Naive thymus-derived CD8-positive, alpha-beta T cell (primary cell): ENCODE measurements at places on chromosomes 11 and 22.

- DNase-seq, result peak; percentile 24
These were observed 431 bp downstream of the SLC37A2 start for GRCh38 chr11:125063429-125064043.

DNA sequence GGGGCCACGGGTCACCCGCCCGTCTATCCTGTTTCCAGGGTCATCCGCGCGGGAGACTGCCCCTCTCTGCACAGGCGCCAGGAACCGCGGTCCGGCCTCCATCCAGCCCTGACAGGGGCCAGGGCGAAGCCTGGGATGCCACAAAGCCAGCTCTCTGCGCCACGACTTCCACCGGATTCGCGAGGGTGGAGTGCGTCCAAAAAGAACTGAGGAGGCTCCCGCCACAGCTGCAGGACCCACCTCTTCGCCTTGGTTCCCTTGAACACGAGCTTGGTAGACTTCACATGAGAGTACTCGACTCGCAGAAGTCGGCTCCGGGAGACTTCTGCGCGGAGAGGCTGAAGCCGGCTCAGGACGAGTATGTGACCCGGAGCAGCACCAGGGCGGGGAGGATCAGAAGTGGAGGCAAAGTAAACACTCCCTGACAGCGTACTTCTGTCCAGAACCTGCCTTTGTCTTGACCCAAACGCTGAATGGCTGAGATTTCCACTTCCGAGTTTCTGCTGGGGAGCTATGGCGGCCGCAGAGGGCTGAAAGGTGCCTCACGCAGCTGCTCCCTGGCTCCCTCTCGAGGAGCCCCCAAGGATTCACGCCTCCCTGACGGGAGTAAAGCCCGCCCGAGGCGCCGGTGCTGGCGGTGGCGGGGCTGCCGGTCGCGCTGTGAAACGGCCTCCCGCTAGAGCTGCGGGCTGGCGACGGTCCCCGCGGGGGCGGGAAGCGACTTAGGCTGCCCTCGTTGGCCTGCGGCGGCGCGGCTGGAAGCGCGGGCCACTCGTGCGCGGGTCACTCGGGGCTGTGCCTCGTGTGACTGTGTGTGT, 4566.7 kb upstream of the OR11H1 start:
- no peak for DNase-seq

DNA sequence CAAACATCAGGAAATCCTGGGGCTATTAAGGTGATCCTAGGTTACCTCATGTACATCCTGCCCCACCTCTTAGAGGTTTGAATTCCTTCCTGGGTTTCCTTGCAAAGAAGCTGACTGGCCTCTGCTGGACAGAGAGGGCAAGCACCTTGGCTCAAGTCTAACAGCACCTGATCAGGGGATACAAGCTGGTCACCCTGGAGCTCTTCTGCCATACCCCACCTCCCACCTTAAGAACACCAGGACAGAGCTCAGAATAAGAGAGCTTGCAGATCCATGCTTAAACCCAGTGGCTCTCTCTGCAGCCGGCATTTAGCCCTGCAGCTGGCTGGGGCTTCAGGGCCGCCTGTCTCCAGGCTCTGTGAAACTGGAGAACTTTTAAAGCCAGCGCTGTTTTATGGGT, 386.6 kb upstream of the NARS2 start:
- DNase-seq, result no peak

DNA sequence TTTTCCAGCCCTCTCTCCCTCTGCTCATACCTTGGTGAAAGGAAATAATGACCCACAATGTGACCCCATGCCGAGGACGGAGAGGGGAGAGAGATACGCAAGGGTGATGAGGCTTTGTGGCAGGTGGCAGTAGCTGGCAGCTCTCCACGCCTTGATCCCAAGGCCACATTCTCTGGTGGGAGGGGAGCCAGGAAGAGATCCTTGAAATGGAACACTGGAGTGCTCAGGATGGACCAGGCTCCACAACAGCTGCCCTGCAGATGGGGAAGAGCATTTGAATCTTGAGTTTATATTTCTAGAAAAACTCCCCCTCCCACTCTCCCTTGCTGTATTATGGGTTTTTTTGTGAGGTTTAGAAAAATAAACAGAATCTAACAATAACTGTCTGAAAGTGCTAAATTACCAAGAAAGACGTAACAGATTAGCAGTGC, 61.6 kb upstream of the CDON start:
- DNase-seq, result no peak

DNA sequence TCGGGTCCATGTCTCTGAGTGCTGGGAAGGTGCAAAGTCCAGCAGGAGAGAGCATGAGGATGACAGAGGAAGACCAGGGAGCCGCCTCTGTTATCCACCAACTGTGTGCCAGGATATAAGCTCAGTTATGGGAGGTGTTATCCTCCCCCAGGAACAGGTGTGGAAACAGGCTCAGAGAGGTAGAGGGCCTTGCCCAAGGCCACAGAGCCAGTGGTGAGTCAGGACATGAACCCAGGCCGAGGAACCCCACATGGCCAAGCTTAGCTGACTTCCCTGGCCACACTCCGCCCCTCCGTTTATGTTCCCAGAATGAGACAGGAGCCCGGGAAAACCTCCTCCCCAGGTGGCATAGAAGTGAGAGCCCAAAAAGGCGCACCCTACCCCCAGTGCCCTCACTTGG, 50.3 kb downstream of the ISX start:
- DNase-seq, result no peak

DNA sequence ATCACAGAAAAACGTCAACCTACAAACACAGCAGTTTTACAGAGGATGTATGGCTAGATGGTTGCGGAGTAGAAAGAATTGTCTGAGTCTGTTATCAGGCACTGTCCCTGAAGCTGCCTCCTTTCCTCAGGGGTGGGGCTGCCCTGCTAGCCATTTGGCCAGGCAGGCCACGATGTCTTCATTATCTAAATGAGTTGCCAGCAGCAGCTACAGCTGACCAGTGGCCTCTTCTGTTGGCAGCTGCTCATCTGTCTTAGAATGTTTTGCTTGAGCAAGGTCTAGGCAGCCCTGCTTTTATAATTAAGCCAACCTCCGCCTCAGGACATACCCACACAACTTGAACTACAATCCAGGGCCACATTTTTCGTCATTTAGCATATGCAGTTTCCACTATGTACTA, 17.5 kb downstream of the SLC6A5 start:
- no peak for DNase-seq

- no peak for DNase-seq
These were observed 228.3 kb downstream of the FAM181B start for GRCh38 chr11:82505379-82505778.

- no peak for DNase-seq
These were observed 1.9 kb upstream of the PHF21A start for GRCh38 chr11:46122945-46123715.
